AG09319 (cell line): ENCODE measurements at places on chromosomes 7 and 10.
A peak's percentile ranks its signal among the peaks of the same experiment; 100 is the strongest.

GRCh38 chr10:31192475-31192874 is 126.5 kb upstream of the ZEB1 start:
- DNase-seq: no peak

GRCh38 chr7:123675181-123675473 is 19.5 kb downstream of the LMOD2 start:
- no peak for DNase-seq

DNA sequence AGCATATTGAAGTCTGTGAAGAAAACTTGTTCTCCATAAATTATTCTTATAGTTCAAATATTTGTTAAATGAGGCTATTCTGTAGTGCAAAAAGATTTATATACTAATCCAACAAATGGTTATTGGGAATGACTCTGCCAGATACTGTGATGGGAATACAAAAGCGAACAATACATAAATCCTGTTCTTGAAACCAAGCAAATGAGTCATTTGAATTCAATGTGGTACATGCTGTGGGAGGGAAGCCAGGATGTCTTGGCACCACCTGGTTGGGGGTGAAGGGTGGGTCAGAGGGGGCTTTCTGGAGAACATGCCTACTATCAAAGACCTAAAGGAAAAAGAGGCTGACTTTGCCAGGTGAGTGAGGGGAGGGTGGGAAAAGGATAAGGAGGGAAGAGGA is 594.2 kb downstream of the CALN1 start:
- no peak for DNase-seq

DNA sequence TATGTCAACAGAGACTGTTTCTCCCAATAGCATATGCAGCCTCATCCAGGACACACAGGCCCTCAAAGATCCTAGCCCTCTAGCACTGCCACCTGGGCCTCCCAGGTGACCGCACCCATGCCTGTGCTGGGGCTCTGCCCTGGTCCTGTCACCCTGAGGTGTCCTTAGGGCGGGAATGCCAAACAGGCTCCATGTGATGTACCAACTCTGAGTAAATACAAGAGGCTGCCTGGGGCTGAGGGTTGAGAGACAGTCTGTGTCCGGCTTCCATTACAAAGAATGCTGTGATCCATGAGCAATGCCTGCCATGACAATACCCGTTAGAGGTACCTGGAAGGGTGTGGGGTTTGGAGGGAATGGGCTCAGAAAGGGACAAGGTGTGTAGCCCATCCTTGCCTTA is 83.0 kb upstream of the KAT6B start:
- DNase-seq: no peak

DNA sequence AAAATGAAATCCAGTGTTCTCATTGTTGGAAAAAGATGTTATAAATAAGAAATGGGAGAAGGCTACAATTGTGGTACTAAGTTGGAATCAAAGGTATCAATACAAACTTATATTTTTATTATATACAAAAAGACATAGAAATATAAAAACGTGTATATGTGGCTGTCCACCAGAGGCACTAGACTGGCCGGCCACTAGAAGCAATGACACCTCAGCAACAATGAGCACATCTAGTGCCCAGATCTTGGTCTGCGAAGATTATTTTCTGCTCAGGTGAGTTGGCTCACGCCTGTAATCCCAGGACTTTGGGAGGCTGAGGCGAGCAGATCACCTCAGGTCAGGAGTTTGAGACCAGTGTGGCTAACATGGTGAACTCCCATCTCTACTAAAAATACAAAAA is 21.6 kb downstream of the IDE start:
- no peak for DNase-seq

GRCh38 chr10:113454341-113455061 is 98.4 kb upstream of the HABP2 start:
- no peak for DNase-seq

DNA sequence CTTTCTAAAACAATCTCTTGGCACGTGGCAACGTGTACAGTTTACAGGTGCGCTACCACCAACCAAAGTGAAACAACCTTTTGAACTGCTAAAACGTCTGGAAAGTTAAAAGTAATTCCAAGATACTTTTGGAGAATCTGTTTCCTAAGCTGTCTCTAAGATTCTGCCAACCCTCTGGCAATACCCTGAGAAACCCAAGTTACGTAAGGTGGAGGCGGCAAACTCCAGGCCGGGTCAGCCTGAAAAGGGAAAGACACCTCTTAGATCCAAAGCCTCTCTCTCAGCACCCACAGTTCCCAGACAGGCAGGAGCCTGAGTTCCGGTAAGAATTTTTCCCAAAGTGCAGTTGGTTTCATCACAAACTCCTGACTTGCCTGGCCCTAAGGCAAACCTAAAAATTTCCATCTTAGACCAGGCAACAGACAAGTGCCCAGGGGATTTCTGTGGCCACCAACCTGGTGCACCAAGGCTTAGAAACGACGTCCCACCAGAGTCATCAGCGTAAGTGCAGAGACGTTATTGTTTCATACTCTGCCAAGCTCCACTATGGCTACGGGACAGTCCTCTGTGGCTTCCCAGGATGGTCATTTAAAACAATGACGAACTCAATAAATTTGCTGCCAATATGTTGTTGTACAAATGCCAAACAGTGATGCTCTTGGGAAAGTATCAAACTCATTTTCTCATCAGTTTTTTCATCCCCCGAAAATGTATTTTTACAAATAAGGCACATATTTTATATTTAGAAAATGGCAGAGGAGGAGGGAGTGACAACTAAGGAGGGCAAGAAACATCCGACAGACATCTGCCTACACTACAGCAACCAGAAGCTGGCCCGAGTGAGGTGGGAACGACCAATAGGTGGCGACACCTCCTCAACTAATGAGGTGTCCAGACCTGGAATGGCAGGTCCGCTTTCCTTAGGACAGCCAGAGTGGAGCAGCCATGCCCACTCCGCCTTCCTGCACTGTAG is 205.8 kb upstream of the FRMD4A start:
- DNase-seq: peak; percentile 29

- no peak for DNase-seq
Observed at GRCh38 chr10:112624546-112625048, 177.6 kb downstream of the VTI1A start.

DNA sequence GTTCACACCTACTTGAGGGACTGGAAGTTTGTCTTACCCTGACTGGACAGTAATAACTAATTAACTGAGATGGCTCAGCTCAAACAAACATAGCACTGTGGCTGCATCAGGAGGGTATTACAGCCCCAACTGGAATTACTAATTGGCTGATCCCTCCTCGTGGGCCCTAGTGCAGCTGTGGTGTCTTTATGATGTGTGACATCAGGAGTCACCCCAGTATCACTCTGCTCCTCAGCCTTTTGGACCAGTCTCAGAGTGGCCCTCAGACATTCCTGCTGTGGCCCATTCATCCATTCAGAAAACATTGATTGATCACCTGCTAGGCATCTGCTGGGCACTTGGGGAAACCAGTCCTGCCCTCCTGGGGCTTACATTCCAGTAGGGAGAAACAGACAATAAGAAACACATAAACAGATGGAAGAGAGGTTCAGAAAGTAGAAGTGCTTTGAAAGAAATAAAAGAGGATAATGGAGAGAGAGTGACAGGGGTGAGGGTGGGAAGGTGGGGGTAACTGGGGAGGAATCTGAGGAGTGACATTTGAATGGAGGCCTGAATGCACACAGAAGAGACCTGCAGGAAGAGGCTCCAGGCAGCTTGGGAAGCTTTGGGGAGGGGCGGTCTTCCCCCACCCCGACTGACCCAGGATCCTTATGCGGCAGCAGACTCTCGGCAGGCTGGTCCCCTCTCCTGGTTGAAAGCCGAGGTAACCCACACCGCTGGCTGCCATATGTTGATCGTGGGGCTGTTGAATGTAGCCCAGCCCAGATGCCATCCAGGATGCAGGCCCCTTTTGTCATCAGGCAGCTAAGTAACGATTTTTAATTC is 113.1 kb downstream of the C10orf105 start:
- DNase-seq: no peak

- DNase-seq: no peak
Observed at GRCh38 chr7:47782022-47782421, 166.2 kb downstream of the PKD1L1 start.

DNA sequence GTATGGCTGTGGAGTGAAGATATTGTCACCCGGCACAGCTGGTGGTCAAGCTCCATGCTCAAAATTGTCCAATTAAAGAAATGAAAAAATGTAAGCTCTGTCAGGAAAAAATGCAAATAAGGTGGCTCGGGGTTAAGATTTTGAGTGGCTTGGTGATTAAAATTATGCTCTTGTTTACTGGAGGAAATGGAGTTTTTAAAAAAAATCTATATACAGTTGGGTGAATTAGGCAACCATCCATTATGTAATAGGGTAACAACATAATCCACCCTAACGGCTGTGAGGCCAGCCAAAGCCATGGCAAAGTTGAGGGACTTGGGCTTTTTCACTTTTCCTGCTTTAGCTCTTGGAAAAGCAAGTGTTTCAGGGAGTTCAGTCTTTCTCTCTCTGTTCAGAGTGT is 260.8 kb upstream of the HABP2 start:
- DNase-seq: no peak

GRCh38 chr10:29343607-29344038 is 54.8 kb downstream of the LYZL1 start:
- DNase-seq: no peak

DNA sequence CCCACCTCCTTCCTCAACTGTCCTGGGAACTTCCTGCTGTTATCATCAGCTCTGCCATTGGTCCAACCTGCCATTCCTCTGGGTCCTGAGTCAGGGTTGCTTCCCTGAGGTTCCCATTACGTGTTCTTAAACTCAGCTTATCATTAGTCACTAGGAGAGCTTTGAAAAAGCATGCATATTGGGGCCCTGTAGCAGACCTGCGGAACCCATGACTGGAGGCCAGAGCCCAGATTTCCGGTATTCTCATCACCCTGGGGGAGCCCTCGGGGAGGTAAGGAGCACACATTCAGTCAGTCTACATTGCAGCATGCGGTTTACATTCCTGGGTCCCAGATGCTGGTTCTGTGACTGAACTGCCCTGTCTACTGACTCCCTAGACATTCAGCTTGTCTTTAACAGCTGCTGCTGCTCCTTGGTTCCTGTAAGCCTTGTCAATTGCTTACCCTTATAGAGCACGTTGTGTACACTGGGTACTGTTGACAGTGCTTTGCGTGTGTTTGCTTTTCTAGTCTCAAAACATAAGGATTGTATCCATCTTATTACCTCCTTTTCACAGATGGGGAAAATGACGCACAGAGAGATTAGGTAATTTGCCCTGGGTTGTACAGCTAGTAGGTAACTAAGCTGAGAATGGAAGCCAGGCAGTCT is 12.8 kb downstream of the CDHR3 start:
- no peak for DNase-seq

- DNase-seq: no peak
Observed at GRCh38 chr10:13865758-13866491, 279.2 kb downstream of the PRPF18 start.

DNA sequence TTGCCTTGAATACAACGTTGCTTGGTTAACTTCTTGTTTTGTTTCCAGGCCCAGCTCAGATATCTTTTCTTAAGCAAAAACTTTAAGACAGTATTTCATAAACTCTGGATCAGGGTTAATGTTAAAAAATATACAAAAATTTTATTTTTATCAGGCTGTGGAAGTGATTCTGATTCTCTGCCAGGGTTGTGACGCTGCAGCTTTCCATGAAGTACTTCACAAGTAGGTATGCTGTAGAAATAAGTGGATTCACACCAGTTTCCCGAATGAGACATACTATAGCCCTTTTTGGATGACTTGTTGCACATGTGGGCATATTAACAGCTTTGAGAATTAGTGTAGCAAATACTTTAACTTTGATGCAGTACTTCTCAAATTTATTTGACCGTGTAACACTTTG is 70.1 kb downstream of the CDK14 start:
- DNase-seq: peak; percentile 30

DNA sequence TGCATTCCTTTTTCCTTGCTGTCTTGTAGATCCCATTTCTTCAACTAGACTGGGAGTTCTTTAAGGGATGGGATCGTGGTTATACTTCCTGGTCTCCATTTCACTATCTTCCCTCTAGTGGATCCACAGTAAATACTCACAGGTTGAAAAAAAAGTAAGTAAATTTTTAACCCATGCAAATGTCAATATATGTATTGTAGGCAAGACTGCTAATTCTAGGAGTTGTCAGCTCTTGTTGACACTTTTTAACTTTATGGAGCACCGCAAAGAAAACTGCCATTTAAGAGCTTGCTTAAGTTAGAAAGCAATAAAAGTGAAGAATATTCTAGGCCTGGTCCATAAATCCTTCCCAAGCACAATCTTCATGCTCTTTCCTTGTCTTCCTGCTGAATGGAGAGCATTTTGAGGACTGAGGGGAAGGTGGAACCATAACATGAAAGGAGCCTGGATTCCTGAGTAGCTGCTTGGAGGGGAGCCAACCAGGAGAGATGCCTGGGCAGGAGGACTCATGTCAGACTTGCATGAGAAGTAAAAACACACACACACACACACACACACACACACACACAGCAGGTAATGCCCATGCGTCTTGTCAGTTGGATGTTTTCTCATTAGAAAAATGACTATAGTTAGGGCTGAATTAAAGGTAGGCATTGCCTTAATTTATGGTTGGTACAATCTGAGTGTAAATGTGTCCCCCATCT is 32.2 kb downstream of the VWA2 start:
- no peak for DNase-seq

GRCh38 chr10:129761197-129761972 is 202.7 kb downstream of the EBF3 start:
- DNase-seq: no peak

DNA sequence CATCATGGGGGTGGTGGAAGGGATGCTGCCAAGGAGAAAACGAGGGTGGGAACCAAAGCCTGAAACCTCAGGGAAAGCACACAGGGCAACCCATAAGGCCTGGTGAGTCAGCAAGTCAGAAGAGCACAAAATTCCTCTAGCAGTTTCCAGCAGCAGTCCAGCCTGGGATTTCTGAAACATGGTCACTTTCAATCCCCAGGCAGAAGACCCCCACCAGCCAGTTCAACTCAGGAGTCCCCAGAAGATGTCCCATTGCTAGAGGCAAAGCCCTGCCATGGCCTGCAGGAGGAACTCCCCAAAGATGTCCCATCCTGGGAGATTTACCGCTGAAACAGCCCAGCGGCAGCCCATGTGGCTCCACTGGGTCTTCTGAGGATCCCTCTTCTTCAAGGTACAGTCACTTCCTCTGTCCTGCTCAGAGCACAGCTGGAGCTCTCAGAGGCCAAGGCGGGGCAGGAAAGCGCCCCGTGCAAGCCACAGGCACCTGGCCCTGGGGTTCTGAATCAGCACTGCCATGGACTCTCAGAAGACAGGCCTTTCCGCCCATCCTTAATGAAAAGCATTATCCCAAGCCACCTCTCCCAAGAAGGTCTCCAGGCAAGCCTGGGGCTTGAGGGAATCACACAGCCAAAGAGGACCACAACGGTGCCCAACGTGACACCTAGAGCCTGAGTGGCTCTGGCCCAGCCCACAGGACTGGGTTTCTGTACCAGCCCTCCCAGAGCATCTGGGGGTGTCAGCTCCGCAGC is 196.9 kb downstream of the GRID1 start:
- DNase-seq: no peak
